ENCODE measurements at places on chromosomes 11 and 22.

DNA sequence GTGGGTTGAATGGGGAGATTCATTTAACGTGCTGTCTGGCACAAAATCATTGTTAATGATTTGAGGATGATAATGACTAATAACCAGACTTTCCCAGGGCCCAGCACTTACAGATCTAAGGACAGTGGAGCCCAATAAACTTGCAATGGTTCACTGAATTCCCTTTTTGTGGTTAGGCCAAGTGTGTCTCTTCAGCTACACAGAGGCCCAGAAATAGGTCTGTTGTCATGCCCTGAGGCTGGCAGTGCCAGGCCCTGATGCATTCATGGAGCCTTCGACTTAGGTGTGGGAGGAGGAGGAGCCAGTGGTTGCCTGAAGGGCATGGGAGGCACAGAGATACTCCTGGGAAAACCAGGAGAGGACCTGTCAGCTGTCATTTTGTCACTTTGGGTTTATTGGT, 56.1 kb downstream of the KIAA1671 start:
- DNase-seq, result no peak

GRCh38 chr11:9609002-9609759, 35.7 kb downstream of the WEE1 start:
- no peak for DNase-seq

DNA sequence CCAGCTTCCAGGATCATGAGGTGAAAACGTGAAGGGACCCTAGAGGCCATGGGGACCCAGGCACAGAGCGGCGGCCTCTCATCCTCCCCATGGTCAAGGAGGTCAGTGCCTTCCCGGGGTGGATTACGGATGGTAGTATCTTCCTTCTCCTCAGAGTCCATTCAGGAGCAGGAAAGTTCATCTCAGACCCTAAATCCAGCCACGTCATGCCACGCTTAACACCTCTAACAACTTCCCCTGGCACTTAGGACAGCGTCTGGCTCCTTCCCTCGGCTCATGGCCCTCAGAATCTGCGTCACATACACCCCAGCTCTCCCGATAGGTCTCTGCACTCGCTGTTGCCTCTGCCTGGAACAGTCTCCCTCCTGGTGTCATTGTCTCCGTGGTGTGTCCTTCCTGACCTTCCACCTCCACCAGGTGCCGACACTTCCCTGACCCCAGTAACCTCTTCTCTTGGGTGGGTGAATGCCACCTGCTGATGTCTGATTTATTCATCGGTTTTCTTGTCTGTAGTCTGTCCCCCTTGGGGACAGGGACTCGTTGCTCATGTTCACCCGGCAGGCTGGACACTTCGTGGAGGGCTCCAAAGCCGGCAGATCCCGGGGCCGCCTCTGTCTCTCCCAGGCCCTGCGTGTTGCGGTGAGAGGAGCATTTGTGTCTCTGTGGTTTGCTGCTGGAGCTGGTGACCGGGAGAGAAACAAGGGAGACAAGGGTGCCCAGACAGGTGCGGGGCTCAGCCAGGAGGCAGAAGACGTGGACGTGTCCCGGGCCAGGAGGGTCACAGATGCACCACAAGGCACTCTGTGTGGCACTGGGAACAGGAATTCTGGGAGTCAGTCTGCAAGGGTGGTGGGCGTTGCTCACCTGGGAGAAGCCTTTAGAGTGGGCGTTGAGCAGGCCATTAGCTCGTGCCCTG, 1.4 kb downstream of the MYEOV start:
- no peak for DNase-seq

DNA sequence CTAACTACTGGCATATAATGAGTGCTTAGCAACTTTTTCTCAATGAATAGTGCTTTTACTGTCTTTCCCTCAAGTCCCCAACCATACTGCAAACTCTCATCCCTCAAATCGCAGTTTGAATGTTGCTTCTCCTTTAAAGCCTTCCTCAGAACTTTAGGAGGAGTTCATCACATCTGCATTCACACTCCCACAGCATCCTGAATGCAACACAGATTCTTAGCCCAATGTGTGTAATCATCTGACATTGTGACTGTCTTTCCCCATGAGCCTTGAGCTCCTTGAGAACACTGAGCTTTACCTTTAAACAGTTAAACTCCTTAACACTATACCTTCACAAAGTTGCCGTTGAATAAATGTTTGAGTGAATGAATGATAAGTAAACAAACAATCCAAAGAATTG, 81.7 kb upstream of the FAM181B start:
- DNase-seq, result no peak

GRCh38 chr22:46363611-46364321, 28.3 kb downstream of the TRMU start:
- no peak for DNase-seq

DNA sequence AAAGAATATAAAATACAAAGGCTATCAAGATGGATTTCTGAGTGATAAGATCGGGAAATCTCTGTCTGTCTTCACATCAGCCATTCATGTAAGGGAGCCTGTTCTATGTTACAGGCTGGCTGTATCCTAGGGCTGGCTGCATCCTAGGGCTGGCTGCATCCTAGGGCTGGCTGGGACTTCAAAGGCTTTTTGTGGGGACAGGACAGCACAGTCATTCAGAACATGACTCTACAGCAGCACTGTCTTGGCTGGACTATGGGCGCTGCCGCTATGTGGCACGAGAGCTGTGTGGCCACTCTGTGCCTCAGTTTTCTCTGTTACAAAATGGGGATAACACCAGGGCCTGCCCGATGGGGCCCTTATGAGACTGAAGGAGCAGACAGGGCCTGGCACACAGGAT, 10.2 kb downstream of the ADAMTS8 start:
- DNase-seq, result no peak

- DNase-seq, result no peak
Measured at GRCh38 chr11:46616551-46617133, 385 bp downstream of the HARBI1 start.

- DNase-seq, result no peak
Measured at GRCh38 chr11:111933872-111934271, 3.3 kb upstream of the DIXDC1 start.

GRCh38 chr22:20887375-20887774, 28.6 kb downstream of the SNAP29 start:
- no peak for DNase-seq

DNA sequence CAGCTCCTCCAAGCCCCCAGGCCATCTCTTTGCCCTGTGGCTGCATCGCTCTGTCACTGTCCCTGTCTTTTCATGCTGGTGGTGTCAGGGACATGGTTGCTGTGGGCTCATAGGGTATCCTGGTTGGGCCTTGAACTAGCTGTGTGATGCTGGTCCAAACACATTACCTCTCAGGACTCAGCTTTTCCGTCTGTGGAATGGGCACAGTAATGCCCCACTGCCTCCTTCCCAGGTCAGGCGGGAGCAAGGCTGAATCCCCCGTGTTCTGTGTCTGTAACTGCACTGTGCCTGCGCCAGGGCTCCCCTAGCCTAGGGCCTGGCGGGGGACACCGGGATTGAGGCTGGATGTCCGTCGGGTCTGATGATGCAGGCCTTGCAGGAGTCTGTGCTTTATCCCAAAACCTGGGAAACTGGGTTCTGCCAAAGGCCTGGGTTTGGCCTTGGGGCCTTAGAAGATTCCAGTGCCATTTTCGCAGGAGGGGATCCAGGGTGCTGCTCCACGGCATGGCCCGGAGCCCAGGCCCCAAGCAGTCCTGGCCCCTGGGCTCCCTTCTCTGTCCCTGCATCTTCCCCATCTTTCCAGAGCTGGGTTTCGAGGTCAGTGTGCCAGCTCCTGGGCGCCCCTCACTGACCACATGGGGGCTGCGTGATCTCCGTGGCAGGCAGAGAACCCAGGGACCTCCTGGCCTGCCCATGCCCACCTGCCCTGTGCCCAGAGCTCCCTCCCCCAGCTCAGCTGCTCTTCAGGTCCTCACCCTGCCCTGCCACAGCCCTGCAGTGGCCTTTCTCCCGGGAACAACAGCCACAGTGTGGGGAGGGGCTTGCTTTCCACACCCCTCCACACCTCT, 32.7 kb upstream of the CELSR1 start:
- no peak for DNase-seq
